ENCODE measurements at places on chromosomes 7 and 10.

DNA sequence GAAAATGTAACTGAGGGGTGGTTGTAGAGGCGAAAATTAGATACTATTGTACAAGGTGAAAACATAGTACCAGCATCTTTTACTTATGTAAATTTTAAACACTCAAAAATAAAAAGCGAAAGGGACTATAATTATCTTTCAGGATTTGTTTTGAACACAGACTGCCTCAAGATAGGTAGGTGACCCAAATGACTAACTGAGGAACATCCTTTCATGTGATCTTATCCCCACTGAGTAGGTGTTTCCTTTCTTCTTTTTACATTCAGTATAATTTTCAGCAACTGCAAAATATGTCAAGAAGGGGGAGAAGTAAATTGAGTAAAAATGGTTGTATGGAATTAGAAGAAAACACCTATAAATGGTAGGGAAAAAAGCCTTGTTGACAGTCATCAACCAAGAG, 236.7 kb downstream of the PHF14 start:
- DNase-seq, result no peak

DNA sequence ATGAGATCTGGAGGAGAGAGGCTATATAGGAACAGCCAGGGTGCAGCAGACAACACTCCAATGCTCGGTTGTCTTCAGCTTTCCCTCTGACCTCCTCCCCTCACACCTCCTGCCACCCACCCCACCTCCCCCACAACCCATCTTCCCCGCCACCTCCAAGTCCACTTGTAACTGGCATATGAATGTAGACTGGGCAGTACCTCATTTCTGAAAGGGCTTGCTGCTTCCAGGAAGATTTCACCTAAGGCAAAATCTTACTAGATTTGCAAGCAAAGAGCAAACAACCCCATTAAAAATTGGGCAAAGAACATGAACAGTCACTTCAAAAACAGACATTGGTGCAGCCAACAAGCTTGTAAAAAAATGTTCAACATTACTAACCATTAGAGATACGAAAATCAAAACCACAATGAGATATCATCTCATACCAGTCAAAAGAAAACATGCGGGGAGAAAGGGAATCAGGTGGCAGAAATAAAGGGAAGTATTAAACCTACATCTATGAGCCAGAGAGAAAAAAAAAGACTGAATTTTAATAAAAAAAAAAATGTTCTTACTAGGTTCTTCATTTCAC, 164.6 kb upstream of the C1GALT1 start:
- no peak for DNase-seq

GRCh38 chr7:151634643-151635042, 114.9 kb upstream of the RHEB start:
- DNase-seq, result no peak

- DNase-seq, result no peak
Measured at GRCh38 chr10:31864834-31865518, 63.7 kb downstream of the ARHGAP12 start.

DNA sequence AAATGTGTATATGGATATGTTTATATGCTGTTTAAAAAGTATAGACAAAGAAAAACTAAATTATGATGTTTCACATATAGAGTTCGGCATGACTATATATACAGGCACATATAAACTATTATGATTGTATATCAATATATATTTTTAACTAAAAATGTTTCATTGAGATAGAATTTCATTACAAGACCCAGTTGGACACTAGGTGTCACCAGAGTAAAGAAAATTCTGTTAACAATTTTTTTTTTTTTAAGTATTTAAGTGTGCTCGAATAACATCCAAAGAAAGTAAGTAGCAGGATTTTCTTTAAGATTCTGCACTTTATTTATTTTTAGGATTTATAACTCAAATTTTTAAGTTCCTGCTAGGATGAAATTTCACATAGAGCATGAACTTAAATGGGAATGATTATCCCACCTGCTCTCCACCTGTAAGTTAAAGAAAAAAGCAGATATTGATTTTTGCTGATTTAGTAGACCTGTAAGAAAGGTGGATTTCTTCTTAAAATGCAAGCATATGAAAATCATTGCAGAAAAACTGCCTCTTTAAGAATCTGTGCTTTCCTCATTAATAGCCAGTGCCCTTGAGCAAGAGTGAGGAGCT, 961.5 kb downstream of the PCDH15 start:
- DNase-seq, result peak; percentile 27

Measured in right kidney (tissue), 9 donors.